ENCODE measurements at places on chromosomes 5 and 9.

DNA sequence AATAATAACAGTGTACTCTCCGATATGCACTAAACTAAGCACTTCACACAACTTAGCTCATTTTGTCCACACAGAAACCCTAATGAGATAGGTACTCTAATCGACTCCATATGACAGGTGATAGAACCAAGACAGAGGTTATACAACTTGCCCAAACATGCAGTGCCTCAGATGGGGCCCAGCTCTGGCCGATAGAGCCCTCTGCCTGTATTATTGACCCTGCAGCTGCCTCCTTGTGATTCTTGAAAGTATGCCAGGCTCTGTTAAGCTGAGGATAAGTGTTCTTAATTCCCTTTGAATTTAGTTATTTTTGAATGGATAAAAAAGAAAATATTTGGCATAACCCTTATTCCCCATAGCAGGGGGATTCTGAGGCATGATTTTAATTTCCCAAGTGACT is 78.5 kb downstream of the HMHB1 start:
- DNase-seq, result no peak

DNA sequence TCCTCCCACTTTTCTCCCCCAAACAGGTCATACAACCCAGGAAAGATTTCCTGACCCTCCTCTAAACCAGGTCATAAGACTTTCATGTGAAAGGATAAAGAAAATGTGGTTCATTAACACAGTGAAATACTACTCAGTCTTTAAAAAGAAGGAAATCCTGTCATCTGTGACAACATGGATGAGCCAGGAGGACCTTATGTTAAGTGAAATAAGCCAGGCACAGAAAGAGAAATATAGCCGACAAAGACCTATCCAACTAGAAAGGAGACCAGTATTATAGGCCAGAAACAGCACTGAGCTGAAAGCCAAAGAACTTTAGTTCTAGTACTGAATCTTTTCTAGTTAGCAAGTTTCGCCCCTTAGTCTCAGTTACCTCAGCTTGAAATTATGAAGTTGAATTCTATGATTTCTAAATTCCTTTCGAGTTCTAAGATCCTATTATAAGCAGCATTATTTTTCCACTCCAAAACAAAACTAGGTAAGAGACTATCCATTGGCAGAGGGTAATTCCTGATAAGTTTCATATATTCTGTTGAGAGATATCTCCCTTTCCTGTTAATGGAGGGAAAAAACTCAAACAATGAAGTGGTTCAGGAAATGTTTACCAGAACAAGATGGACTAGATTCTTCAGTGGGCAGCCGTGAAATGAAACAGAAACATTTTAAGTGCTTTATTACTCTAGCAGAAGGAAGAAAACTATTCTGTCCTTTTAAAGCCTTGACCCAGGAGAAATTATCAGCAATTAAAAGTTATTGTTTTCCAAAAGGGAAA is 42.5 kb downstream of the GNA14 start:
- no peak for DNase-seq

GRCh38 chr5:174825587-174825986 is 101.2 kb downstream of the MSX2 start:
- no peak for DNase-seq

- DNase-seq, result no peak
Measured at GRCh38 chr5:88665750-88666215, 217.2 kb downstream of the MEF2C start.

DNA sequence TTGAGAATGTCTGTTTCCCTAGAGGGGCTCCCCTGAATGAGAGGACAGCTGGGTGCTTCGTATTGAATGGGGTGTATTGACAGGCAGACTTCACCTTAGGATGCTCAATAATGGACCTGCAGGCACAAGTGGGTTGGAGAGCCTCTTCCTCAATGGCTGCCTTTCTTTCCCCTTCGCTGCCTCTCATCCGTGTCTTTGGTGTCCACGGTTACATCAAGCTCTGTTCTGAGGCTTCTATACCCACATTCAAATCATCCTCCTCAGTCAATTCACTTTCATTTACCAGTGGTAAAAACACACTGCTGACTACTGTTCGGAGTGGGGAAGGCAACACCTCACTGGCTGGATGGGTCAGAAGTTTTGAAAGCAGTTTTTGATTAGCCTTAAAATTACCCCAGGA is 20.6 kb downstream of the LIX1 start:
- no peak for DNase-seq

DNA sequence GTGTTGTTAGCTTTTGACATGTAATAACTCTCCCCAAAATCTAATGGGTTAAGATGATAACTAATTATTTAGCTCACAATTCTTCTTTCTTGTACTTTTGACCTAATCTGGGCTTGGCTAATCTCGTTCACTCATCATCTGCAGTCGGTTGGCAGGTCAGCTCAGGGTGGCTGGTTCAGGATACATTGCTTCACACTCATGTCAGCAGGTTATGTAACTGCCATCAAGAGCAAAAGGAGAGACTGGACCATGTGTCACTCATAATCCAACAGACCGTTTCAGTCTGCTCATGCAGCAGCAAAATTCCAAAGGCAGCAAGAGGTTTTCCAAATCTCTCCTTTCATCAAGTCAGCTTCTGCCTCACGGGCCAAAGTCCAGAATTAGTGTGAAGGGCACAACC is 998.4 kb upstream of the CTNND2 start:
- no peak for DNase-seq

DNA sequence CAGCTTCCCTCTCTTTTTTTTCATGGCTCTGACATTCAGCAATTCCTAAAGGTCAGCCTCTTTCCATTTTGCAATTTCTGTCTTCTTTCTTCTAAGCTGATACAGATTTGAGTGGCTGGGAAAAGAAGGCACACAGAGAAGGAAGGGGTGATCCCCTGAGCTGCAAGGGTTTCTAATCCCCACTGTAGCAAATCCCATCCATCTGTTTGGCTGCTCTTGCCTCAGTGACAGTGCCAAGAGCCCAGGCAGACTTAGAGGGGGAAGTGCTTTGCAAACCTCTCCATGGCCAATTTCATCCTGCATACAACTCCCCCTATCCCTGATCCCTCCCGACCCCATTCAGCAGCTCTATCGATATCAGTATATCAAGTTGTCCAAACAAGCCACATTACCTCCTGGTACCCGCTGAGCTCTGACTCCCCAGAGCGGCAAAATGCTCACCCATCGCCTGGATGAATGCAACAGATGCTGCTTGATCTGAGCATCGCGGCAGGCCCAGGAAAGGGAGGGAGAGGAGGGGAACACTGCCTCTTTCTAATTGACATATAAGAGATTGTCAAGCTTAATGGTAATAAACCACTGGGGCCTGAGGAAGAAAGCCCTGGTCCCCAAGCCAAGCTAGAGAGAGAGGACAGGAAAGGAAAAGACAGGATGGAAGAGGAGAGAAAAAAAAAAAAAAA is 268.9 kb downstream of the ASTN2 start:
- no peak for DNase-seq

DNA sequence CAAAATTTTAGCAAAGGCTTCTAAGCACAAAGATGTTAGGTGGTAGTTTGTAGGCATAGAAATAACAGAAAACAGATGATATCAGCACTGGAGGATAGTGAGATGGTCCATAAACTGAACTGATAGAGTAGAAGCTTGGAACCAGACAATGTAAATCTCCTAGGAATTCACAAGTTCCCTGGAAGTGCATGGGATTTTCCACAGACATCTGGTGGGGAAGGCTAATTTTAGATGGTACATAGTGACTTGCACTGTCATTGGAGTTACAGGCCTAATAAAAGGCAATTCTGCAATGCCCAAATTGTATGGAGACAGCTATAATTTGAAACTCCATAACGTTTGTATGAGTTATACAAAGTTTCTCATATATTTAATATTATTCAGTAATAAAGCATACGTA is 653.0 kb upstream of the MEF2C start:
- no peak for DNase-seq

DNA sequence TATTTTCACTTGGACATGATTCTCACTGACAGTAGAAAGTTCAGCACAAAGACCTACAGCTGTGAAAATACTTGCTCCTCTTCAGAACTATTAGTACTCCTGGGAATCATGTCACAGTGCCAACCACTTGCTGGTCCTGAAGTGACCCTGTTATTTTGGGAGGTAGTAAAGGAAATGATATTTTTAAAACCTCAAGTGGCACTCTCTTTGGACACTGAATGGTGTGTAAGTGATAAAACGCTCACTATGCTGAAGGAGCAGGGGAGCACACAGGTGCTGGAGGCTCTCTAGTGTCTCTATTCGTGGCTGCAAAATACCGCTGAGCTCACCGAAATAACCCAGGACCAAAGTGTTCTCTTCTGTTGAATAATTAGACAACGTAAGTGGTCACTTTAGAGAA is 76.9 kb upstream of the SPATA31D4 start:
- no peak for DNase-seq

GRCh38 chr9:72902268-72902667 is 50.6 kb downstream of the ALDH1A1 start:
- DNase-seq, result no peak

DNA sequence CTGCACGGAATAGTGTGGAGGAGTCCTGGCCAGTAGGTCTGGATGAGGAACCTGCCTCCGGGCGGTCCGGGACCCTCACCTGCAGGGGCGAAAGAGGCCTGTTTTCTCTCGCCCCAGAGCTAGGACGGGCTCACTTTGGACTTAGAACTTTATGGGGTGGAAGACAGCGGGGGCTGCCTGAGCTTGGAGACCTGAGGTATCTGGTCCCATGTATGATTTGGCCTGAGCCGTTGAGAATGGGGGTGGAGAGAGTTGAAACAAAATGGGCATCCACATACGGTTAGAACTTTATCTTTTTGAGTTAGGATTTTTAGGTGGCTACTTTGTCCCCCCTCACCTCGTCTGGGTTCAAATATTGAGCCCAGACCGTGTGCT is 681 bp upstream of the ETF1 start:
- DNase-seq, result no peak

DNA sequence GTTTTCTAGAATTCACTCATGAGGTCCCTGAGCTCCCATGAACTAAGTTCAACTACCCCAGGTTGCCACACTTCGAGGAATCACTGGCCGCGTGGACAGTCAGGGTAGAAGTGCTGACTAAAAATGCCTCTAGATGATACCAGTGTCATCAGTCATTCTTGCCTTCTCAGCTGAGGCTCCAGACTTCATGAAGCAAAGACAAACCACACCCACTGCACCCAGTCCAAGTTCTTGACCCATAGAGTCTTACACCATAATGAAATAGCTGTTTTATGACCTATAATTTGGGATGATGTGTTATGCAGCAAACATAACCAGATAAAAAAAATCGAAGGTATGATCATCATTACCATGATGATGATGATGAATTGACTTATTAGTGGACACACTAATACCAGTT is 632.9 kb upstream of the TLE4 start:
- DNase-seq, result no peak

GRCh38 chr5:121726991-121727390 is 124.7 kb upstream of the FTMT start:
- DNase-seq, result no peak

GRCh38 chr9:24832307-24832706 is 286.6 kb upstream of the IZUMO3 start:
- DNase-seq, result peak; percentile 1

DNA sequence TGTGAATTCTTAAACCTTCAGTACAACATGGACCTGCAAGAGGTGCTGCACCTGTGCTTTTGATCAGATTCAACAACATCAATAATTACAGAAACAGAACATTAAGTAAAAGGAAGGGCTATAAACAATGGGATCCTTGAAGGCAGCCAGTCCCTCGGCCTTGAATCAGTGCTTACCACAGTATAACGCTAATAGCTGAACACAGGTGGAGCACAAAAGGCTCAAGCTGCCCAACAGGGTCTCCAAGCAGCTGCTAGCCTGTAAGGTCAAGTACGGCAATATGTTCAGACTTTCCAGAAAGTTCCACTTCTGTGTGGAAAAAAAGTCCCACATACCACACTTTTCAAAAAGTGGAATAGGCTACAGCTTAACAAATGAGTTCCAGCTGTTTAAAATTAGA is 61.9 kb upstream of the ITGA1 start:
- DNase-seq, result no peak

DNA sequence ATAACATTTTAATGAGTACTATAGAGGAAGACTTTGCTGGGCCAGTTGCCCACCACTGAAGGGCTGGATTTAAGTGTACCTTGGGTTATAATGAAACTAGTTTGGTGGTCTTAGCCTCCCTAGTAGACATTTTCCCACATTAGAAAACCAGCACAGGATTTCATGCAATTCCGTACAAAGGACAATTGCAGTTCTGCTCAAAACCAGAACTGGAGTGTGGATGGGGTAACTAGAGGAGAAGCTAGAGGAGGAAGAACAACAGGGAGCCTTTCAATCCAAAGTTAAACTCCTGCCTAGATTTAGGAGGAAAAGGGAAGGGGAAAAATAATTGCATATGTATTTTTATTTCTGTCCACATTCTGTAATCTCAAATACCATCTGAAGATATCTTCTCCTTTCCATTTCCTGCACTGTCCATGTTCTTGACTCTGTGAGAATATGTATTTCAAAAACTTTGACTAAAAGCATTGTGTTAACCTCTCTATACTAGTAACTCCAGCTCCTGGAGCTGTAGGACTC is 97.5 kb upstream of the SSBP2 start:
- no peak for DNase-seq

DNA sequence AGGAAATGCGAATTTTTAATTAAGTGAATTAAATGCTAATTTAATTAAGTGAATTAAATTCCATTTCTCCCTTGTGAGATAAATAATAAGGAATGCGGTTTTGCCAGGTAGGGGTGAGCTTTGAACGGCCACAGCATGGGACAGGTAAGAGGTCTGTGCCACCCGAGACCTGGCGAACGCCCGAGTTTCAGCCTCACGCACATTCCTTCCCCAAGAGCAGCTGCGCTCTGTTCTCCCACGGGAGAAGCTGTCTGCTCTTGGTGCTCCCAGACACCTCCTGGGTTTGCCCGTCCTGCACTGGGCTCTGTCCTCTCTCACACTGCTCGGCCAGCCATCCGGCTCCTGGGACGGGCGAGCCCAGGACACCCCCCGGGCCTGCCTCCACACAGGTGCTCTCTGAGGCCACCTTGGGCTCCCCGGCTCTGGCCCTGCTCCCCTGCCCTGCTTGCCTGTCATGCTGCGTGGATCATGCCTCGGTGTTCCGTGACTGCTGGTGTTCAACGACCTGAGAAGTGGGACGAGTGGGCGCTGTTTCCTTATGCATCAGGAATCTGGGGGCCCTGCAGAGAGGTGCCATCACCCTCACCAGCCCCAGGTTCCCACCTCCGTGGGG is 13.7 kb upstream of the CAMSAP1 start:
- no peak for DNase-seq

- DNase-seq, result no peak
Measured at GRCh38 chr9:80493258-80493657, 921.5 kb downstream of the TLE4 start.

GRCh38 chr5:90506221-90506620 is 23.2 kb downstream of the LYSMD3 start:
- DNase-seq, result no peak

All from Caco-2 (cell line).